Fibroblast of skin of right biceps (primary cell): ENCODE measurements at places on chromosomes 3 and 15.
A peak's percentile ranks its signal among the peaks of the same experiment; 100 is the strongest.

- DNase-seq: no peak
Measured at GRCh38 chr3:195746346-195746745, 25.6 kb downstream of the MUC20 start.

DNA sequence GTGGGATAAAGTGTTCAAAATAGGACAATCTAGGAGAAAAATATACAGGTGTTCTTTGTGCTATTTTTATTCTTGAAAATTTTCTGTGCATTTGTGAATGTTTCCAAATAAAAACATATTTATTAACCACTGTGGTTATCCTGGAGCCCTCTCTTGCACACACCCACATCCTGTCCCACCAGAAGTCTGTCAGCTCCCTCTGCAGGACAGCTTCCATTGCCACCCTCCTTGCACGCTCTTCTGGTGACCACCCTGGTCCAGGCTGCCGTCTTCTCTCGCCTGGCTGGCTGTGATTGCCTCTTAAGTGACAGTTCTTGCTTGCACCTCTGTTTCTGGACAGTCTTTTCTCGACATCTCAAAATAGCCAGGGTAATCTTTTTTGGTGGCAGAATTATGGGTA lies 394.0 kb downstream of the LRTM1 start:
- DNase-seq: no peak

DNA sequence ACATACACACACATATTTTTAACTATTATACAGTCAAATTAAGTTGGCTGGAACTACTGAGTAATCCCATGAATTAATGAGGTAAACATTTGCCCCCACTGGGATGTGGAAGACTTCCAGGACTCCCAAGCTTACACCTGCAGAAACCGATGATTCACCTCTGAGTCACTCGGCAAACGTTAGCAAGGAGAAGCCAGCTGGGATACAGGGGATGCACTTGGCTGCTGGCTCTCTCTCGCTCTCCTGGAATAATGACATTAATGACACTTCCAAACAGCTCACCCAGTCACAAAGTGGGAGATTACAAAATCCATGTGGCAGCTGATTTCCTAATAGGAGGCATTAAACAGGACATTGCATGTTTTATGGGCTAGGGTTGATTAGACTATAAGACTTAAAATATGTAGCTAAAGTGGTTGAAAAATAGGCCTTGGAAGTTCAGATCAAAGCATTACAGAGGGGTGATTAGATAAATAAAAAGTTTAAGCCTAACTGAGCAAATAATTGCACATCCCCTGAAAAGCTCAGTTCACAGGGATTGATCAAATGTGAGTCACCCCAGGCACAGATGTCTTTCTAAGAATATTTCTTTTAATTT lies 500.9 kb downstream of the SOX2 start:
- DNase-seq: peak; percentile 73

DNA sequence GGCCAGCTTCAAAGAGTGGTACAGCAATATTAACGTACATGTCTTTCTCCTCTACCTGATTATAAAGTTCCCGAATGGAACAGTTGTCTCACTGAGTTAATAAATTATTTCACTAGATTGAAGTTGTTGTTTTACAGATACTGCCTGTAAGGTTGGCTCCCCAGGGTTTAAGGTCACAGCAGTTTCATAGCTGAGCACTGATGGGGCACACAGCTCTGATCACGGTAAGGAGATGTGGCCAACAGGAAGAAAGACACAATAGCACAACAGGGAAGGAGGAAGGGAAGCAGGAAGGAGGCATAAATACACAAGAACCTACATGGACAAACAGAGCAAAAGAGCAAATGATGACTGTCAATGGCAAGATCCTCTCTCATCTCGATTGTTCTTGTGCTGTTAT lies 215.6 kb downstream of the WNT5A start:
- DNase-seq: no peak

- DNase-seq: peak; percentile 56
Measured at GRCh38 chr3:169863458-169863899, 6.3 kb downstream of the LRRC31 start.

DNA sequence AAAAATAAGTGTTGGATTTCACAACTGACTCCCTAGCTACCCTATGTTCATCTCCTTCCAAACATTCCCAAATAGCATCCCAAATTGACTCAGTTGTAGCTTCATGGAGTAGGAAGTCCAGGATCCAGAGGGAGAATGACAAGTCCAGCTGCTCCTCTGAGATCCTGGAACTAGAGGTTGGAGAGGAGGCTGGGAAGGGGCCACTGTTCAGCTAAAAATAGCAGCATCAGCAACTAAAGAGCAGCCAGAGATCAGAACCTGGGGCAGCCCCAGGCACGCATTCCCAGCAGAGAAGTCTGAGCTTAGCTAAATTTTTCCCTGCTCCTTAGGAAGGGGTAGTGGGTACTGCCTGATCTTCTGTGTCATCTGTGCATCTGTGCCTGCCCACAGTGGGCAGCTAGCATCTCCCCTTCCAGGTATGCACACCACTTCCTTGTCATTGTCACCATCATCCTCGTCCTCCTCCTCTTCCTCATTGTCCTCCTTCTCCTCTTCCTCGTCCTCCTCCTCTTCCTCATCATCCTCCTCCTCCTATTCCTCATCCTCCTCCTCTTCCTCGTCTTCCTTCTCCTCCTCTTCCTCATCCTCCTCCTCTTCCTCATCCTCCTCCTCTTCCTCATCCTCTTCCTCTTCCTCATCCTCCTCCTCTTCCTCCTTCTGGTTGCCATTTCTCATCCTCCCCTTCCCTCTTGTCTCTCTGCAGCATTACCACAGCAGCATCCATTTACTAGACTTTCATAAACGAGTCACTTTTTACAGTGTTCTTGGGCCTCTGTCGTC lies 152.3 kb upstream of the ROPN1 start:
- no peak for DNase-seq

GRCh38 chr3:51257870-51258269 lies 127.2 kb upstream of the MANF start:
- no peak for DNase-seq

DNA sequence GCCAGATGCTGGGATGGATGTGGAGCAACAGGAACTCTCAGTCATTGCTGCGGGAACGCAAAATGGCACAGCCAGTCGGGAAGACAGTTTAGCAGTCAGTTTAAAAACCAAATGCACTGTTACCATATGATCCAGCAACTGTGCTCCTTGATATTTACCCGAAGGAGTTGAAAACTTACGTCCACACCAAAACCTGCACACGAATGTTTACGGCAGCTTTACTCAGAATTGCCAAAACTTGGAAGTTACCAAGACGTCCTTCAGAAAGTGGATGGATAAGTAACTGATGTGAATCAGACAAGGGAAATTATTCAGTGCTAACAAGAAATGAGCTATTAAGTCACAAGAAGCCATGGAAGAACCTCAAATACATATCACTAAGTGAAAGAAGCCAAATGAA lies 36.1 kb upstream of the SLC41A3 start:
- no peak for DNase-seq

DNA sequence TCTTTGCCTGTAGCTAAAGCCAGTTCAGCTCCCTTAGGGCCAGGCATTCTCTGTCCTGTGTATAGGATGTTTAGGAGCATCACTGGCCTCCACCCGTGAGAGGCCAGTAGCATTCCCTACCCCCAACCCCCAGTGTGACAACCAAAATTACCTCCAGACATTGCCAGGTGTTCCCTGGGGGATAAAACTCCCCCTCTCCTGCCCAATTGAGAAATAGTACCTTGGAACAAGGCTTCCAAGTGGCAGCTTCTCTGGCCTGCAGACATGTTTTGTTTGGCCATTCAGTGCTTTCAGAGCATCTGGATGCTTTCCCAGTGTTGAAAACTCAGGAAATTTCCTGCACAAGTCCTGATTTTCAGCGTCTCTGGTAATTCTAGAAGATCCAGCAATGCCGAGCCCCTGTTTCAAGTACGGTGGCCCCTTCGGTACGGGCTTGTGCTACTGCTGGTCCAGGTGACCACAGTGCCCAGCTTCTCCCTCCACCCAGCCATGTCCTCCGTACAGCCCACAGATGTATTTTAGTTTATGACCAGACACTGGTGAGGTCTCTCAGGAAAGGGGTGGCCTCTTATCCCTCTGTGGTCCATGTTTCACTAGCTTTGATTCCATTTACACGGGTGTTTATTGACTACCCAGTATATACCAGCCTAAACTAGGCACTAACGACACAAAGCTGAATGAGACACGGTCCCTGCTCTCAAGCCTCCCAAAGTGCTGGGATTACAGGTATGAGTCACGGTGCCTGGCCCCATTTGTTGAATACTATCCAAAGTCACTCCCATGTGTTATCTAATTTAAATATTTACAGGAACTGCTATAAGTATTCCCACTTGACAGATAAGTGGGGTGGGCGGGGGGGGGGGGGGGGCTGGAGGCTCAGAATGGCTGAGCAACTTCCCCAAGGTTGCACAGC lies 125.4 kb upstream of the RAD18 start:
- peak; percentile 34 for DNase-seq

- DNase-seq: no peak
Measured at GRCh38 chr3:168604767-168605166, 509.0 kb upstream of the GOLIM4 start.

DNA sequence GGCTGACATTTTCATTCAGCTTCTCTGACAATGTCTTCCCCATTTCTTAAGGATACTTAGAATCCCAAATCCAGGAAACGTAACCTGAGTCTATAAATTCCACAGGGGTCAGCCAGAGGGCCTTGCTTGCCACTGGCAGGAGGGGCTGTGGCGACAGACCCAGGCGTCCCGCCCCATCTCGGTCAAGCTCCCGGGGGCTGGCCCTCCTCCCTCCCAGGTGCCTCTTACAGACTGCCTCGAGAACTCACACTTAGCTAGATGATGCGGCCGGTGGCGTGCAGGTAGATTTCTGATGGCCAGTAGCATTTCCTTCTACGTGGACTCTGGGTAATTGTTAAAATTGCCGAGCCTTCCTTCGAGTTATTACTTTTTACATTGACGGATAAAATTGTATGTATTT lies 172.5 kb downstream of the NSMCE3 start:
- no peak for DNase-seq

- DNase-seq: no peak
Measured at GRCh38 chr3:193812791-193813500, 219.9 kb downstream of the OPA1 start.

GRCh38 chr3:151992326-151993041 lies 119.0 kb downstream of the SUCNR1 start:
- DNase-seq: no peak

DNA sequence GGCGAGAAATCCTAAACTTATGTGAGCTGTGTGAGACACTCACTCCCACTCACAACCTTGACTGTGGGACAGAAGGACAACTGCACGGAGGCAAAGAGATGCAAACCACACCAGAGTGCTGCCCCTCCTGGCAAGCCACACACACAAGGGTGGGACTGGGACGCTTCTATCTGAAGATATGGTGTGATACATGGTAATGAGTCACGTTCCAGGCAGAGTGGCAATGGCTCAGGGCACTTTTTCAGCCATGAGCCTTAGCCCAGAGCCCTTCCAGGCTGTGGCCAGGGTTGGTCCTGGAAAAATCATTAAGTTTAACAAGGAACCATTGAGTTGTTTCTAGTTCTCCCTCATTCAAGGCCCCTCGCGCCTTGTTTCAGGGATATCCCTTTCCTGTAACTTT lies 56.1 kb downstream of the WNT5A start:
- no peak for DNase-seq

- DNase-seq: no peak
Measured at GRCh38 chr15:76158226-76158625, 98.4 kb downstream of the TMEM266 start.

DNA sequence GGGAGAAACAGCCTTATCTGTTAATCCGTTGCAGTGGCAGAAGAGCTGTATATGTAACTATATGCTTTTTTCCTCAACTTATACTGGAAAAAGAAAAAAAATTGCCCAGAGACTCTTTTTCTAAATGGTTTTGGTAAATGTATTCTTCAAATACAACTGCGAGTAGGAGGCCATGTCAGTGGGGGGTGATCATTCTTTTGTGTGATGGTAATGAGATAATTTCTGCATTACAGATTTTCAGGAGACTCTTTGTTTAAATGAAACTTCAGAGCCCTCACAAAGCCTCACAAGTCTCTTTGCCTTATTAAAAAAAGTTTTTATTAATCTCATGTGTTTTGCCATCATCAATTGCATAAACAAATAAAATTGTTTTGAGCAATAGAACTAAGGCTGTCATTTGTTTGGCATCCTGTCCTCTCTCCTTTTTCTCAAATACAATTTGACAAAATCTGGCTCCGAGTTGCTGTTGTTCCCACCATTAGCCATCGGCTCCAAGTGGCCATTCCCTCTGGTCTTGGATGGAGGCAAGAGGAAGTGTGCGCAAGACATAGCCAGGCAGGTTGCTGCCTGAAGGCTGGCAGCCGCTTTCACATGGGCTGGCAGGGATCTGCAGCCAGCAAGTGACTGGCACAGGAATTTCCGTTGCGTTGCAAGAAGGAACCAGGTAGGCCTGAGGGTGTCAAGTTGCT lies 116.7 kb downstream of the FNDC3B start:
- DNase-seq: peak; percentile 33

GRCh38 chr15:98968576-98968975 lies 39.0 kb downstream of the PGPEP1L start:
- DNase-seq: no peak

GRCh38 chr15:27623149-27623548 lies 476.0 kb downstream of the OCA2 start:
- DNase-seq: no peak

DNA sequence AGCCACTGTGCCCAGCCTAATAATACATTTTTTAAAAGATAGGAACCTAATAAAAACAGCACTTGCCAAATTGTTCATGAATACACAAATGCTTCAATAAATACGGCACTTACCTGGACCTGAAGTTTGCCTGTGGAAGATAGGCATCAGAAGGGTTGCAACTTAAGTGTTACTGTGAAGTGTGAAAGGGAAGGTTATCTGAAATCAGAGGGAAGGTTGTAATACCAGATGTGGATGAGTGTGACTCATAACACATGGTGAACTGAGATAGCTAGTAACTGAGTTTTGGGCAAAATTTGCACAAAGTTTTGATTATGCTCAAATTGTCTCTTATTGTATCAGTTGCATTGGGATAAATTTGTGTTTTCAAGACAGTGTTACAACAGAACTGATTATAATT lies 68.0 kb downstream of the ATP11B start:
- no peak for DNase-seq

DNA sequence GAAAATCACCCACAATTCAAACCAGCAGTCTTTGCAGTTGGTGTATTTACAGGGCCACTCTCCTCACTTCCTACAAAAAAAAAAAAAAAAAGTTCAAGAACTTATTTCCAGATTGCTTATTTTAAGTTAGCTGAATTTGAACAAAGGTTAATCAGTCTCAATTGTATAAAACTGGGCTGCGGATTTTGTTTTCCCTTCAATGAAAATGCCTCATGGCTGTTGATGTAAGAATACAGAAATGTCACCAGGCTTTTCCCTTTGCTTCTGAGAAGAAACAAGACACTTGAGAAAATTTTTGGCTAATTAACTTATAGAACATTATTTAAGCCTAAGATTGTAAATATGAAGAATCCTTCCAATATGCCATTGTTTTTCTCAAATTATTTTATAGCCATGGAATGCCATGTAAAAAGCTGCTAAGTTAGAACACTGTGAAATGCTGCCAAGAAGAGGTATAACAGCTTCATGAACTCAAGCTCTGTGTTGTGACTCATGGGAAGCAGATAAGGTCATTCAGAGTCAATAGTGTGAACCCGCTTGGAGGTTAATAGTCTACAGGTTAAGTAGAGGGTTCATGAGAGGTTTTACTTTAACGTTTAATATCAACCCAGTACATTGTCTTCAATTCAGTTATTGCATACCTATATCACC lies 84.3 kb upstream of the ABI3BP start:
- peak; percentile 53 for DNase-seq

- peak; percentile 12 for DNase-seq
Measured at GRCh38 chr3:56826831-56827722, 25.3 kb upstream of the ARHGEF3 start.

- DNase-seq: no peak
Measured at GRCh38 chr3:157718800-157719199, 215.6 kb upstream of the VEPH1 start.
